Activated CD4-positive, CD25-positive, alpha-beta regulatory T cell treated with anti-CD3 and anti-CD28 coated beads, Interleukin-2, amount 50 U/mL, for 16 hours (primary cell): ENCODE measurements at places on chromosomes 3 and 15.

DNA sequence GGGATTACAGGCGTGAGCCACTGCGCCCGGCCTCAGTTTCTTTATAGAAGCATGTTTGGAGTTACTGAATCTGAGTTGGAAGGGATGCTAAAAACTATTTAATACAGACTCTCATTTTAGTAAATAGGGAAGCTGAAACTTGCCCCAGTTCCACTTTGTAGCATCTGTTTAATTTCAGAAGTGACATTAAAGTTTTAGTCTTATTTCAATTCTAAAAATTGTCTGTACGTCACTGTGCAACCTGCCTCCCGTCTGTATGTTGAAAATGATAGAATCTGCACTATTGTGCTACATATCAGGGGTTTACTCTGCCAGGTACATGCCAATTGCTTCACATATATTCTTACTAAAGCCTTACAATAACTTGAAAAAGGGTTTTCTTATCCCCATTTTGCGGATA, 15.3 kb downstream of the CNOT10 start:
- no peak for DNase-seq

DNA sequence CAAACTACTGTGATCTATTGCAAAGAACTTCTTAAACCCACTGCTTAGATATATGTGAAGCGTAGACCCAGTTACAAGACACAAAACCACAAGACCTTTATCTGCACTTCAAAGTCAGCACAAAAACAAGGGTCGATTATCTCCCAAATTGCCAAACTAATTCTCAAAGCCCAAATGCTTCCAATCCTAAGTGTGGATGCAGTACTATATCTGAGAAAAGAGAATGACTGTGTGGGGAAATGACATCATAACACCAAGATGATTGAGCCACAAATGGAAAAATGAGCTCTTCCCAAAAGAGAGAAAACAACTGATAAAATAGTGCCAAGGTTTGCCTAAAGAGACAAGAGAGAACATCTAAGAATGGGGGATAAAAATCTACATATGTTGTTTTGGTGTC, 86.2 kb downstream of the MEIS2 start:
- no peak for DNase-seq

DNA sequence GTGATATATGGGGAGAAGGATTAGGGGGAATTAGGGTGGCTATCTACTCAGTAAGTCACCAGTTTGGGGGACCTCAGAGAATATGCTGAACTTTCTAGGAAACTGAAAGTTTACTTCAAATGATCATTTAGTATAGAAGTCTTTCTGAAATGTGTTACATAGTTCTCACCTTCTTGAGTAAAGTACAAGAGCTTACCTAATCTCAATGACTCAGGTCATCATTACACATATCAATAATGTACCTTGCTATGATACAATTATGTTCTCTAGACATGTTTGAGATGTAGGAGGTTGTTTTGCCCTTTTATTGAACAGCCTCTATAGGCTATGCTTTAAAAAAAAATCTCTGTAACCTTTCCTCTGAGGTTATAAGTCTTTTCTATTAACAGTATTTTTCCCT, 50.7 kb downstream of the TMEM41A start:
- DNase-seq = no peak

GRCh38 chr3:125212091-125212508, 448 bp downstream of the SLC12A8 start:
- DNase-seq = no peak

DNA sequence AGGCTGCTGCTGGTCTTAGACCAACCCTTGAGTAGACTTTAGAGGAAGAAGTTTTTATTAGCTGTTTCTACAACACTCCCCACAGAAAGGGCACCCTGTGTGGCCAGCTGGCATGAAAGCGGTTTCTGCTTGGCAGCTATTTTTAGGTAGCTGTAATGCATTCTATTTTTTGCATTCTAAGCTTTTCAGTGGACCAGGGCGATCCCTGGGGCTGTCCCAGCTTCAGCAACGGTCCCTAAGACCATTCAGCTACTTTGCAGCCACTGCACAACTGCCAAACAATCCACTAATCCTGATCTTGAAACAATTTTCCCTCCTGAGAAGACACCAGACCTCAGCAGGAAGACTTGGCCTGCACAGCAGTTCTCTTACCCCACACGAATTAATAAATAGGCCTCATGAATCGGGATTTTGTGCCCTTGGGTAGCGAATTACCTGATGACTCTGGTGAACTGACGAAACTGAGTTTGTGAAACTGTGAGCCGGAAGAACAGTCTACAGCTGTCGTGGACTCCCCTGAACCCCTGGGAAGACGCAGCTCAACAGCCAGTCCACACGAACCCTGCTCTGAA, 14.6 kb upstream of the TFRC start:
- no peak for DNase-seq
